ENCODE measurements at places on chromosomes 7 and 10. TPM values are rescaled to one million over a fixed set of nuclear protein-coding genes. Genes with fewer than 3 reads are reported as not detected.

GRCh38 chr7:92836489-92836999, at the start of gene CDK6:
Gene CDK6, minus strand, starts transcription at chr7:92836573. Its CDS starts 3,250 bp downstream, at chr7:92833323.
- peak; percentile 75 for DNase-seq
- peaks cover 21% of the 10 kb centered on the region for H3K4me1 ChIP-seq
- no peak within 1 kb of the TSS for H3K27ac ChIP-seq
- H3K36me3 ChIP-seq, result no peaks in the 10 kb centered on the region

DNA sequence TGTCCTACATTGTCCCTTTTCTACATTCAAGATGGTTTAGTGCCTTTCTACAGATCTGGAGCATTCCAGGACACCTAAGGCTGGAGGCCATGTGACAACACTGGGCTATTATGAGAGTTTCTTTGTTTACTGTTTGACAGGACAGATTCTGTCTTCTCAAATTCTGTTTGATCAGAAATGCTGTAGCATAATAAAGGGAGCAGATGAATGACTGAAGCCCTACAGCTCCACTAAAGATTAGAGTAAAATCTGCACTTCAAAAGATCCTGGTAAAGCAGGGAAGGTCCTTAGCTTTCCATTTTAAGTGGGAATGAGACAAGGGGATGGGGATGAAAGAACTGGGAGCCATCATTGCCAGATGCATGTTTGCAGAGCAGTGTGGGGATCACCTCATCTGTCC, 38.4 kb downstream of the TMEM229A start:
- peak; percentile 9 for DNase-seq
- no peaks in the 10 kb centered on the region for H3K36me3 ChIP-seq
- no peaks in the 10 kb centered on the region for H3K27me3 ChIP-seq
- H3K4me1 ChIP-seq, result peaks cover 12% of the 10 kb centered on the region
- no peak overlapping the region for H3K4me3 ChIP-seq

Gene CFAP58
- total RNA-seq, result 0.63 TPM

Gene CCNJ
- 29.6 TPM for total RNA-seq

Data from GM23338 (cell line).